ENCODE measurements at places on chromosomes 2 and 18. TPM values are rescaled to one million over a fixed set of nuclear protein-coding genes. Genes with fewer than 3 reads are reported as not detected.

Gene SCN7A
- total RNA-seq: not detected

Gene HRH4
- total RNA-seq: not detected

Gene GNAL
- 0.51 TPM for total RNA-seq

Gene KCNK3
- total RNA-seq: not detected

Gene C2orf80
- total RNA-seq: not detected

Gene CIB4
- total RNA-seq: not detected

Gene ARHGEF4
- total RNA-seq: 0.63 TPM

Gene VWC2L
- not detected for total RNA-seq

Gene POTEC
- not detected for total RNA-seq

Gene ITPRIPL1
- total RNA-seq: 4.0 TPM

Gene PRKAG3
- total RNA-seq: not detected

Gene MALL
- 64.3 TPM for total RNA-seq

Gene CCDC85A
- total RNA-seq: 2.2 TPM

Gene CNDP1
- total RNA-seq: not detected

Gene FSHR
- not detected for total RNA-seq

Gene MYO5B
- total RNA-seq: 0.51 TPM

Gene PROM2
- 0.13 TPM for total RNA-seq

Gene FOSL2
- 37.3 TPM for total RNA-seq

DNA sequence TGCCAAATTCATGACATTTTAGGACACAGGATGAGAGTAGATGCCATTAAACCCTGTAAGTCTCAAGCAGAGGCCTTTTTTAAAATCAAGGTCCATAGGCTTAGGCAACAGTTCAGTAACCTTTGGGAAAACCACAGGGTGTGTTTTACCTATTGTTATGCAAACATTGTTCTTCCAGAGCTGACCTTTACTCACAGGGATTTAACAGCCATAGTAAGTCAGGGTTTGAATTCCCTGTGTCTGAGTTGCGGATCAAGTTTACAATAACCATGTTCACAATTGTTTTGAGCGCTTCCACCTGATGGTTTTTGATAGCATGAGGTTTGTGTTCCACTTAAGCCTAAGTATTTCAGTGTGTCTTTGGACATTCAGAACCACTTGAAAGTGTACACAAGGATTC is 160.1 kb upstream of the BOD1L2 start:
- no peak for DNase-seq

GRCh38 chr2:80242355-80242910 is 62.1 kb downstream of the LRRTM1 start:
- DNase-seq: no peak

DNA sequence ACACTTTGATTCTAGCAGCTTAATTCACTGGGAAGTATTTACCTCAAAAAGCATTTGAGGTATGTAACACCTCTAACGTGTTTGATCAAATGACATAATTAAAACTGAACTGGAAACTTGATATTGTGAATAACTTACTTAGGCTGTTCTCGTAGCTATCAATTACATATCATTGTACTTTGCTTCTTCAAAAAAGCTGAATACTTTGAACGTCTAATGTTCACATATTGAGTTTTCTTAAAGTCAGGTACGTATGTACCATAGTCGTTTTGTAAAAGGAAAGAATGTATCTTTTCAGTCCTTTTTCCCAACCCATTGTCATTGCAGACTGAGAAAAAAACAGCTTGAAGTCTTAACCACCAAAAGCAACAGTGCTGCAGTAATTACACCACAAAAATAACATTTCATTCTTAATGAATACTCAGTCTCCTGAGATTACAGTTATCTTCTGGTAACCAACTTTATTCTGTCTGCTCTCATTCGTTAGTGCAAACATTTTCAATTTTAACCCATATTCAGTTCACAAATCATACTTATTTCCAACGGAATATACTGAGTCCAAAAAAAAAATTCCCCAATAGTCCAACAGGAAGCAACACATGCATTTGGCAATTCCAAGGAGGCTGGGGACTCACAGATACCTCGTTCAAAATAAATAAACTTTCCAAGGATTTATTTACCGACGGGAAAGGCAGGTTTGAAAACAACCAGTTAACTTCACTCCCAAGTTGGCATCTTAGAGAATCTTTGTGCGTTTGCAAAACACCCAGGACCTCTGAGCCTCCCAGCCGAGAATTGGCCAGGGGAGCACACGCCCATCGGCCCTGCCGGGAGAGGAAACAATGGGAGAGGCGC is 1.1 kb downstream of the CHN1 start:
- no peak for DNase-seq

GRCh38 chr2:178069551-178069950 is 3.0 kb downstream of the PDE11A start:
- no peak for DNase-seq

GRCh38 chr2:15498554-15498953 is 62.6 kb downstream of the NBAS start:
- DNase-seq: no peak

- DNase-seq: no peak
These were observed 131.2 kb downstream of the WDSUB1 start for GRCh38 chr2:159155320-159155719.

GRCh38 chr2:6011921-6012320 is 319.7 kb downstream of the SOX11 start:
- DNase-seq: no peak

DNA sequence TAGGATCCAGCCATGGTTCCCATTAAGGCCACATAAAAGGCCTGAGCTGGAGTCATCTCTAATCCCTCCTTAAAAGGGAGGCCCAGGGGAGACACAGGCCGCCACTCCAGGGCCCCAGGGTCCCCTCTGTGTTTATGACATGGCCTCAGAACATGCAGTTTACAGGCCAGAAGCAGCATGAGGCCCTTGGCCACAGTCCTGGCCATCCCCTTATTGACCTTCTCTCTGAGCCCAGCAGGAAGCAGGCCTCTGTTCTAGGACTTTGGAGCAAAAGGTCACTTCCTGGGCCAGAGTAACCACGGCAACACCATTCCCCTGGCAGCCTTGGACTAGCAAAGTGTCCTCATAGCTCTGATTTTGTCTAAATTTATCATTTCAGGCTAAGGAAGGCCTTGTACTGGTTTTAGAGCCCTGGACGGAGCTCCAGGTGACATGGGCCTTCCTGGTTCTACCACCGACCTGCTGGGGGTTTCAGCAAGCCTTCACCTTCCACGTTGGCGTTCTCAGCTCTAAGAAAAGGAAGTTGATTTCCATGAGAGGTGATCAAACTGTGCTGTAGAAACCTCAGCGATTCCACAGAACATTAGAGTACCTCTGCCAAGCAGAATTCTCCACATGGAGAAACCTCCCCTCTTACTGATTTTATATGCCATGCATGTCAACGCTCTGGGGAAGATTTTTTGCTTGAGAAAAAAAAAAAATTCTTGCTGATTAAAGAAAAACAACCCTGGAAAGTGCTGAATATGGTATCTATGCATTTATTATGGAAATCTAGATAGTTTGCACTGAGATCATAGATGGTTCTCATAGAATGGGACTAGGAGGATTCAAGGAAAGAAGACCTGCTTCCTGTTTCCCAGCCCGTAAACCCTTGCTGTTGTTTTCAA is 53.7 kb downstream of the HS1BP3 start:
- DNase-seq: peak; percentile 87

GRCh38 chr18:55284614-55285013 is 303.4 kb downstream of the TCF4 start:
- DNase-seq: no peak

DNA sequence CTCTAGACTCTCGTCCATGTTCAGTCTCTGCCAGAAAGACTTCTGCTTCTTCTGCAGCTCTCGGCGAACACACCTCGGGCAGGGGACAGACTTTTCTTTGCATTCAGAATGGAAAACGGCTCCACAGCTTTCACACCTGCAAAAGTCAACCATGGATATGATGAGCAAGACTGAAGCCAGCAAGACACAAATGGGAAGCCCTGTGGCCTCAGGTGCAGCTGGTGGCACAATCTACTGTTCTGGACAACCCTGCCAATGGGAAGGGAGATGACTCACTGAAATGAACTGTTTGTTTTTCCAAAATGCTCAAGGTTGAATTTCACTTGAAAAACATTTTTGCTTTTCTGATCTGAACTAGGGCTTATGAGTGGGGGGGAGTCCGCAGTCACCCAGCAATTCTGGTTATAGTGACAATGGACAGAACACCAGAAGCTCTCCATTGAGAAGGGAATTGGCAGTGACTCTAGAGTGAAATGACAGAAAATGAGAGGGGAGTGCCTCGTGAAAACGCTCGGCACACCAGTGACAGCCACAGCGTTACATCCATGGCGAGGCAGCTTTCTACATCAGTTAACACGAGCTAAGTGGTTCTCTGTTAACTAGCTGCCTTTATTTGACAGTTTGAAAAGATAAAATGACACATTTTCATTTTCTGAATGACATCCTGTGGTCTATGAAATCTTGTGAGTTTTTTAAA is 58.8 kb upstream of the FZD5 start:
- DNase-seq: peak; percentile 55

- DNase-seq: peak; percentile 76
These were observed 40.8 kb downstream of the PAPOLG start for GRCh38 chr2:60796573-60797509.

GRCh38 chr2:8382485-8382884 is 299.4 kb upstream of the ID2 start:
- DNase-seq: no peak

DNA sequence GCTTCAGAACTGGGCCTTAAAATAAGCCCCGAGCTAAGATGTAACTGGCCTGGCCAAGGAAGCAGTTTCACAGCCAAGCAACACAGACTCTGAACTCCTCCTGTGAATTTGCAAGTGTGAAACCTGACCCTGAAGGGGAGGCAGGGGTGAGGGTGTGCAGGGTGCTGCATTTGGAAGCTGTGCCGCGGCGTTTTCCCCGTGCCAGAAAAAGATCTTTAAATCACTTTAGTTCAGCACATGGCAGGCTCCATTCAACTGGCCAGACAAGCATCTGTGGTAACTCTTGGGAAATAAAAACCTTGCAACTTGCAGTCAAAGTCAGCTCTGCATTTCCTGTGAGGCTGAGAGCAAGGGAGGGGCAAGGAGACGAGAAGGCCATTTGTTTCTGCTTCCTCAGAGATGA is 209.3 kb upstream of the SOX11 start:
- no peak for DNase-seq

DNA sequence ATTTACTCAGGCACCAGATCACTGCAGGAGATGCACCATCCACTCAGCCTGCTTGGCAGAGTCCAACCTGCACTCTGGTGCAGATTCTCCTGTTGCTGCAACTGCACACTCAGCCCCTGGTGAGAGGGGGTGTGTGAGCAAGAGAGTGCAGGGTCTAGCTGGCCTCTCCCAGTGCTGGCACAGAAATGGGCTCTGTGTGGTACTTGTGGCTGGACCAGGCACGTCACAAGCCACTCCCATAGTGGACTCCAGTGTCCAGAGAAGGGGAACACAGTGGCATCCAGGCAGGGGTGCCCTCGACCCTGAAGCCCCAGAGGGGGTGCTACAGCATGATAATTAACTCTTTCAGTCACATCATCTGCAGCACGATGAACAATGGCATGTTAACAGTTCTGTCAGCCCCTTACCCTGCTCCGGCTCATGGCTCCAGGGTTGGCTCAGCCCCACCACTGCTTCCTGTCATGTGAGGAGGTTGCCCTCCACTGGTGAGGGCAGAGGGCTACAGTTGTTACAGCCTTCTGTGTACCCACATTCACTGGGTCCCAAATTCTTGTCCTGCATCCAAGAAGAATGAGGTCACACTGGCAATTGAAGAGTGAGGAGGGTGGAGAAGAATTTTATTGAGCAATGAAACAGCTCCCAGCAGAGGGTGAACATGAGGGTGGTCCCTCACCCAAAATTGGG is 135.7 kb downstream of the EVA1A start:
- DNase-seq: no peak

GRCh38 chr2:211766689-211767088 is 771.9 kb downstream of the ERBB4 start:
- DNase-seq: no peak

DNA sequence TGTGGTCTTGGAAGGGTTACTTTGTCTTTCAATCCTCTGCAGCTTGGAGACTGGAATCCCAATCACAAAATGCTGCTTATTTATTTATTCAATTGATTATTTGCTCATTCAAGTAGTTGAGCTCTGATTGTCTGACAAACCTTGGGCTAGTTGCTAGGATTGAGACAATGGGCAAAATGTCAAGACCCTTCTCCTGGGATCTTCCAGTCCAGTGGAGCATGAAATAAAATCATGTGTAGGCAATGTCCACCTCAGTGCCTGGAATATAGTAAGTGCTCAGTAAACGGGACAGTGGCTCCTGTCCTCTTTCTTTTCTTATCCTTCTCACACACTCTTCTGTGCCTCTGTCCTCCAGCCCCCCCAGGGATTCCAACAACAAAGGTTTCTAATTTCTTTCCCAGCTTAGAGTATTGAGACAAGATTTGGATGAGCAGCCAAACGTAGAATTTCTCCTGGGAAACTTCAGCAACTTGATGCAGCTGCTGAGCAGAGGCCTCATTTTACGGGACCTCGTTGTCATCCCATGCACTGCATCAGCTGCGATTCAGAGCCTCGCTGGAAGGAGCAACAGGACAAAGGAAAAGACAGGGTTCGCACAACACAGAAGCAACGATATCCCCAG is 545.0 kb downstream of the SOX11 start:
- no peak for DNase-seq

GRCh38 chr18:24054130-24054529 is 39.6 kb downstream of the TTC39C start:
- DNase-seq: no peak

GRCh38 chr2:121345887-121346286 is 60.9 kb upstream of the TFCP2L1 start:
- DNase-seq: no peak

- DNase-seq: no peak
These were observed 404.4 kb upstream of the SOX11 start for GRCh38 chr2:5287558-5288334.

Data from dermis microvascular lymphatic vessel endothelial cell (primary cell).